Aorta (tissue), 5 donors: ENCODE measurements at places on chromosomes 1 and 21. TPM values are rescaled to one million over a fixed set of nuclear protein-coding genes. Genes with fewer than 3 reads are reported as not detected.

GRCh38 chr1:156804572-156805243, 11.9 kb downstream of the SH2D2A start:
- H3K27ac ChIP-seq = no peak overlapping the region
- H3K27me3 ChIP-seq = no peaks in the 10 kb centered on the region
- H3K4me1 ChIP-seq = no peaks in the 10 kb centered on the region
- no peak for DNase-seq
- no peak overlapping the region for H3K4me3 ChIP-seq

GRCh38 chr1:99304725-99305282, 40.5 kb downstream of the PLPPR4 start:
- H3K4me1 ChIP-seq = no peaks in the 10 kb centered on the region
- no peak for DNase-seq
- H3K27ac ChIP-seq = no peak overlapping the region
- H3K27me3 ChIP-seq = no peaks in the 10 kb centered on the region
- H3K4me3 ChIP-seq = no peak overlapping the region
- H3K36me3 ChIP-seq = no peaks in the 10 kb centered on the region

Gene SPRR5
- not detected for total RNA-seq

GRCh38 chr1:145701306-145701862, 5.8 kb downstream of the PDZK1 start:
- no peak for DNase-seq
- no peak overlapping the region for H3K27ac ChIP-seq
- H3K4me1 ChIP-seq = no peaks in the 10 kb centered on the region

Gene CELA3A
- 5.0 TPM for total RNA-seq

DNA sequence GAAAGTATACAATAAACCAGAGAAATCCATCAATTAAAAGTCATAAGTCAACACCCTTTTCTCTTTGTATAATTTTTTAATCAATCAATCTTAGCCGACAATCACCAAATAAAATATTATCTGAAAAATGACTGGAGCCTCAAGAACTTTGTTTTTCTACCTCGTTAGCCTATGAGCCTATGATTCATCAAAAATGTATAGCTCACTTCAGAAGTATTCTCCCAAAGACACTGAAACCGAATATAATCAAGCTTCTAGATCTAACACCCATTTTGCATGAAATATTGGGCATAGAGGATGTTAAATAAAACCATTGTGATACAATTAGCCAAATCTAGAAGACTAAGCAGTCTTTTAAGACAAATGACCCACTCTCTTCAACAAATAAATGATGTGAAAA, 17.8 kb upstream of the RSBN1 start:
- no peak overlapping the region for H3K4me3 ChIP-seq
- H3K27ac ChIP-seq = no peak overlapping the region
- DNase-seq = no peak
- no peaks in the 10 kb centered on the region for H3K4me1 ChIP-seq
- no peaks in the 10 kb centered on the region for H3K27me3 ChIP-seq

DNA sequence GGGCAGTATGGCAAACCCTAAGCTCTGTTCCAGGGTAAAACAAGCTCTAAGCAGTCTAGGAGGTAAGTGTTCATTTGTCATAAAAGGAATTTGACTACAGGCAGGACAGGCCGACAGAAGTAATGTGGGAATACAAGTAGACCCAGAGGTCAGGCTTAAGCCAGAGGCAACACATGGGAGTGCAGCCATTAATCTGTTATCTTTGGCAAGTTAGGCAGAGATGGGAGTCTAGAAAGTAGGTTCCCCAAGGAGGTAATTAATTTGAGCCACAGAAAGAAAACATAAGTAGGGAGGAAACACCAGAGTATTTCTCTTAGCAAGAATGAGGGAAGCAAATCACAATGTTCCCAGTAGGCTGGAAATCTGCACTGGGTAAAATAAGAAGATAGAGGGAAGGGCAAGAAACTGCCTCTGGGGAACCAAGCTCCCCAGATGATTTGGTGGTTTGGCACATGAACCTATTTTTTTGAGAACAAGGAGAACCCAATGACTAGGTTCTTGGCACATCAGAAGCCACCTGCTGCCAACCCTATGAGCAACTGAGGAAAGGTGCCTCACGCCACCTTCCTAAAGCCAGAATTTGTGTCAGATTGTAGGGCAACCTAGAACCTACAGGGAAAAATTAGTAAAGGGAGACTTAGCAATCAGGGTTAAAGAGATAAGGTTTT, 636.4 kb upstream of the PLXNA2 start:
- no peaks in the 10 kb centered on the region for H3K36me3 ChIP-seq
- peaks cover 11% of the 10 kb centered on the region for H3K4me1 ChIP-seq
- no peaks in the 10 kb centered on the region for H3K27me3 ChIP-seq
- H3K27ac ChIP-seq = no peak overlapping the region
- no peak for DNase-seq

Gene ZNF684
- total RNA-seq = 6.4 TPM
